ENCODE measurements at places on chromosomes 5 and 9.
A peak's percentile ranks its signal among the peaks of the same experiment; 100 is the strongest.

- DNase-seq = no peak
Observed at GRCh38 chr5:155728146-155728856, 598.7 kb upstream of the SGCD start.

GRCh38 chr5:119409235-119409815 lies 43.0 kb upstream of the HSD17B4 start:
- no peak for DNase-seq

DNA sequence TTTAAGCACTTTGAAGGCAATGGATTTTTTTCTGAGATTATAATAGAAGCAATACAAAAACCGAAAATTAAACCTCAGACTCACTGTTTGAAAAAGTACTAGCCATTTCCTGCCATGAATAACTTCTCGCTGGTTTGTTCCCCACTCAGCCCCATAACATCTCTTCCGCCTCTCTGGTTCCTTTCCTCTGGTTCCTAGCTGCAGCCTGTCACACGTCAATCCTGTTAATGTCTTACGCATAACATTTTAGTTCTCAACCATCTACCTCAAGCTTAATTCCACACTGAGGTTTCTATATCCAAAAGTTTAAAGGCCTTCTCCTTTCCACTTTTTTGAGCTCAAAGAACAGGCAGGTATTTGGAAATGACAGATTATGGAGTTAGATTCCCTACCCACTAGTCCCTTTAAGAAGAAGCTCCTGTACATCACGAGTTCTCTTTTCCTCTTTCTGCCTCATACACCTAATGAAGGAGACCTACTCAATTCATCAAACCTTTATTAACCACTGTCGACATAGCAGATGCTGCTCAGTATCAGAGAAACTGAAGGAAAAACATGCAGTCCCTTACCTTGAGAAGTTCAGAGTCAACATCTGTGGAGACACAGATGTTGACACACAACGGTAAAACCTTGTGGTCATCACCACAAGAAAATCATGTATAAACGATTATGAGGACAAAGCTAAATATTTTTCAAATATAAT lies 243.0 kb upstream of the PTGER4 start:
- peak; percentile 52 for DNase-seq

- DNase-seq = peak; percentile 53
Observed at GRCh38 chr9:133869674-133870405, 122.3 kb downstream of the VAV2 start.

- DNase-seq = no peak
Observed at GRCh38 chr9:137556069-137556838, 4.6 kb downstream of the MRPL41 start.

GRCh38 chr5:58185801-58186200 lies 274.1 kb downstream of the PLK2 start:
- no peak for DNase-seq

GRCh38 chr5:16140417-16140816 lies 39.2 kb downstream of the MARCHF11 start:
- DNase-seq = no peak

GRCh38 chr5:141683596-141684141 lies 1.6 kb upstream of the ARAP3 start:
- no peak for DNase-seq

GRCh38 chr9:87088192-87088591 lies 140.9 kb upstream of the GAS1 start:
- no peak for DNase-seq

GRCh38 chr5:75756981-75757380 lies 39.7 kb upstream of the POC5 start:
- DNase-seq = no peak
